ENCODE measurements at places on chromosomes 13 and 19.

DNA sequence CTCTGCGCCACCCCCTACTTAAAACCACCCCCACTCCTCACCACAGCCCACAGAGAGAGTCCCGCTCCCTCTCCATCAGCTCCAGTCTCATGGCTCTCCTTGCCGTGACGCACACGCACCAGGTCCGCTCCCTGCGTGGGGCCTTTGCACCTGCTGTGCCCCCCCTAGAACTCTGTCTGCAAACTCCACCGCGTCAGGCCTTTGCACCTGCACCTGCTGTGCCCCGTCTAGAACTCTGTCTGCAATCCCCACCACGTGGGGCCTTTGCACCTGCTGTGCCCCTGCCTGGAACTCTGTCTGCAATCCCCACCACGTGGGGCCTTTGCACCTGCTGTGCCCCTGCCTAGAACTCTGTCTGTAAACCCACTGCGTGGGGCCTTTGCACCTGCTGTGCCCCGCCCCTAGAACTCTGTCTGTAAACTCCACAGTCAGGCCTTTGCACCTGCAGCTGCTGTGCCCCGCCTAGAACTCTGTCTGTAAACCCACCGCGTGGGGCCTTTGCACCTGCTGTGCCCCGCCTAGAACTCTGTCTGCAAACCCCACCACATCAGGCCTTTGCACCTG lies 4.2 kb downstream of the SHC2 start:
- peak; percentile 43 for DNase-seq

DNA sequence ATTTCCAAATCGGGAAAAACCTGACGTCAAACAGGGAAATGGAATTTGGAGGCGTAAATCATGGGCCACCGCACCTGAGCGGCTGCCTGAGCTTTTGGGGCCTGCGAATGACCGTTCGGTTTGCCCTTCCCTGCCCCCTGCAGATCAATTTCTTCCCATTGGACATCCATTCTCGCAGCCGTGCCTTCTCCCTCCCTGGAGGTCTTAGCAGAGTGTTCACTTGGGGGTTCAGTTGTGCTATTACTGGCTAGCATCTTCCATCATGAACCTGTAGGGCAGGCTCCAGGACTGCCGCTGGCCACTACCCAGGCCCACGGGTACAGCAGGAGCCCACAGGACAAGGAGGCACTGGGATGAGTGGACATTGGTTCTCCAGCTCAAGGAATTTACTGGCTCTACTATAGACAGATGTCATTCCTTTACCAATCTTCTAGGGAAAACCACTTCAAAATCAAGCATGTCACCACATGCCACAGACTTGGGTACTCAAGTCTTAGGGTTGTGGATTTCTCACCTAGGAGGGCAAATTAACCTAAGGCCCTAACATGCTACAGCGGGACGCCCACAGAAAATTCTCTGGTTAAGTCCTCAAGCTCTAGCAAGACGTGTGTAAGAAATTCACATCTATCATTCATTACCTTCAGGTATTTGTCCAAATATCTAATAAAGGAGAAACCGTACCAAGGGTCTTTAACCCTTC lies 75.5 kb downstream of the COL4A1 start:
- no peak for DNase-seq

- peak; percentile 10 for DNase-seq
Measured at GRCh38 chr19:48152551-48152950, 17.6 kb downstream of the LIG1 start.

GRCh38 chr13:28044608-28045007 lies 55.8 kb downstream of the FLT3 start:
- no peak for DNase-seq

- peak; percentile 29 for DNase-seq
Measured at GRCh38 chr13:71879129-71879535, 12.1 kb upstream of the DACH1 start.

DNA sequence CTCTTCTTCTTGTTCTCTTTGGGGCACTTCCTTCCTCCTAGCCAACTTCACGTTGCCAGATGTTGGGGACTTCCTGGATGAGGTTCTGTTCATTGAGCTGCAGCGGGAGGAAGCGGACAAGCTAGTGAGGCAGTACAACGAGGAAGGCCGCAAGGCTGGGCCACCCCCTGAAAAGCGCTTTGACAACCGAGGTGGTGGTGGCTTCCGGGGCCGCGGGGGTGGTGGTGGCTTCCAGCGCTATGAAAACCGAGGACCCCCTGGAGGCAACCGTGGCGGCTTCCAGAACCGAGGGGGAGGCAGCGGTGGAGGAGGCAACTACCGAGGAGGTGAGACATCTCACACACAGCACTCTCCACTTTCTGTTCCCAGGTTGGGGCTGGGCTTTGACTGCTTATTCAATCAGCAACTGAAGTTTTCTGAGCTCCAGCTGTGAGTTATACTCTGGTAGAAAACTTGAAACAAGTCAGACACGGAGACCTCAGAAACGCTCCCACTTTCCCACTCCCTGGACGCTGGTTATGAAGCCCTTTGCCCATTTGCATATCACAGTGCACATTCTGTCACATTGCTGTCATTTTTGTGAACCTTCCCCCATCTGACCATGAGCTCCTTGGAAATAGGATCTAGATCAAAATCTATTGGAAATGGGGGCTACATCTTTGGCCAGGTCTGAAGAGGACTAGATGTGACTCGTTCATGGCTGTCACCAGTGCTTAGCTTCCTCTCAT lies 7.2 kb upstream of the CCDC97 start:
- DNase-seq, result no peak

- no peak for DNase-seq
Measured at GRCh38 chr19:28578786-28579505, 634.0 kb downstream of the UQCRFS1 start.

GRCh38 chr13:30864433-30865122 lies 41.5 kb upstream of the MEDAG start:
- DNase-seq, result no peak

- DNase-seq, result no peak
Measured at GRCh38 chr13:112254061-112254818, 121.9 kb upstream of the SPACA7 start.

DNA sequence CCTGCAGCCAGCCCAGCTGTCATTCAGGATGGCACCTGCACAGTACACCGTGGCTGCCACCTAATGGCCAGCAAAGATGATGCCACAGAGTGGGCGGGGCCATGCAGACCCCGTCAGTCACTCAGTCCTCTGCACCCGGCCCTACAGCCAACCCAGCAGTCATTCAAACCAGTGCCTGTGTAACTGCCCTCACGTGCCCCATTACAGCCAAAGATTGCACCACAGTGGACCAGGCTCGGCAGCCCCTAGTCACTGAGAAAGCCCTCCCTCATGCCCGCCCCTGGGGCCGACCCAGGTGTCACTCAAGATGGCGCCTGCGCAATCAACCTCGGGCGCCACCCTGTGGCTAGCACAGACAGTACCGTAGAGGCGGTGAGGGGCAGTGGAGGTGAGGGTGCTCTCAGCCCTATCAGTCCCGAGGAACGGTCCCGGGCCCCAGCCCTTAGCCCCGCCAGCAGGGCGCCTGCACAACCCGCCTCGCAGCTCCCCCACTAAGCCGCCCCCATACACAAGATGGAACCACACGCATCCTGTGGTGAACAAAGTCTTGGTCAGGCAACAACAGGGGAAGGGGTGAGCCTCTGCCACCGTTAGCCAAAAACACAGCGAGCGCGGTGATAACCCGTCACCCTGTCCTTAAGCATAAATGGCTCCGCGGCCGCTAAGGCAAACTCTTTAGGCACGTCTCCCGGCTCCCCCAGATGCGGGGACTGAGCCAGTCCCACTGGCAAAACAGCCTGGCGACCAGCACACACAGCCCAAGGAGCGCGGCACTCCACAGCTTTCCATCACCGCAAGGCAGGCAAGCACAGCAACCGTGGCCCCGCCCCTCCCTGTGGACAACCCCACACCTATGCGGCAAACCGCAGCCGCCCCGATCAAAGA lies 2.3 kb downstream of the PEG3 start:
- no peak for DNase-seq

- DNase-seq, result no peak
Measured at GRCh38 chr13:108154421-108154858, 60.9 kb downstream of the LIG4 start.

- no peak for DNase-seq
Measured at GRCh38 chr19:38274739-38275138, 10.4 kb downstream of the SPINT2 start.

GRCh38 chr13:39038569-39039030 lies 344 bp downstream of the NHLRC3 start:
- DNase-seq, result no peak

DNA sequence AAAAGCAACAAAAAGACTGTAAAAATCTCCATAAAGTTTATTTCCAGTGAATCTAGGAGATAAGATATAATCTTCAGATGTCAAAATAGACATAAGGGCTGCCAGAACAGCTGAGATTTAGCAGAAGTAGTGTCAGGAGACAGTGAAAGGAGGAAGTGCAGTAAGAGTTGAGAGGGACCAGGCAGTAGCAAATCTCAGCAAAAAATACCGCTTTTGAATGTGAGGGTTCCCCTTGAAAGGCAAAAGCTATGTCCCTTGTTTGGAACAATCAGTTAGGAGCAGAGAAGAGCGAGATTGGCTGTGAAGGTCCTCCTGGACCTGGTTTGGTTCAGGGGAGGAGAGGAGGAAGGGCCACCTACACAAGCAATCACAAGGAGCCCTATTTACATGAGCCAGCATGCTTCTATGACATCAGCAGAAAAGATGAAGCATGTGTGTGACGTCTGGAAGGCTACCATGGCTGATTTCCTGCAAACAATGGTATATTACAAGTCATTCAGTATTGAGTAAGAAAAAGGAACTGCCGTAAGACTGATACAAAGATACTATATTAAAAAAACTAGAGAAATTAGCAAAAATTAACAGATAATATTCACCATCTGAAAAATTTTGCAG lies 98.9 kb upstream of the SIAH3 start:
- DNase-seq, result no peak

DNA sequence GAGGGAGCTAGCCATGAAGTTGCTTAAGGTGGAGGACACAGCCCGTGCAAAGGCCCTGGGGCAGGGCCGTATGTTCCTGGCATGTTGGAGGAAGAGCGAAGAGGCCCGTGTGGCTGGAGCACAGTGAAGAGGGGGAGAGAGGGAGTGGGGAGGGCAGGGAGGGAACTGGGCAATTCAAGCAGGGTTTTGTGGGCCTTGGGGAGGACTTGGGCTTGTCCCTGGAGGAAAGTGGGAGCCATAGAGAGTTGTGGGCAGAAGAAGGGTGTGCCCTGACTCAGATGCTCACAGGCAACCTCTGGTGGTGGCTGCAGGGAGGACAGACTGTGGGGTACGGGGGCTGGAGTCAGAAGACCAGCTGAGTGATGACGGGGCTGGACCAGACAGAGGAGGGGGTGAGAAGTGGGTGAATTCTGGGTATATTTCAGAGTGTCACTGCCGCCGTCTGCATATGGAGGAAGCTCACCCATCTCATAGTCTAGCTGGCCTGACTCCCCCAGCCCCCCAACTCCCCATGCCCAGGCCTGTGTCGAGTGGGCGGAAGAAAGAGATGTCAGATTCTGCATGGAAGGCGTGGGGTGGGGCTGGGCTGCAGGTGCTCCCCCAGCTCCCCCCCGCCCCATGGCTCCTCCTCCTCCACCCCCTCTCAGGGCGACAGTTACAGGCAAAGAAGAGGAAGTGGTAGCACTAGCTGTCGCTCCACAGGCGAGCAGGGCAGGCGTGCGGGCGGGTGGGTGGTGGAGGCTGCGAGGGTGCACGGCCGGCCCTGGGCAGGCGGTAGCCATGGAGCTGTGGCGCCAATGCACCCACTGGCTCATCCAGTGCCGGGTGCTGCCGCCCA lies at the start of gene VAV1:
VAV1 (plus strand) TSS at position 681 of the 838 bp plus-strand sequence; CDS start at position 781, 100 bp downstream.
- DNase-seq, result peak; percentile 13

- no peak for DNase-seq
Measured at GRCh38 chr13:74000876-74001275, 133.3 kb downstream of the KLF12 start.

DNA sequence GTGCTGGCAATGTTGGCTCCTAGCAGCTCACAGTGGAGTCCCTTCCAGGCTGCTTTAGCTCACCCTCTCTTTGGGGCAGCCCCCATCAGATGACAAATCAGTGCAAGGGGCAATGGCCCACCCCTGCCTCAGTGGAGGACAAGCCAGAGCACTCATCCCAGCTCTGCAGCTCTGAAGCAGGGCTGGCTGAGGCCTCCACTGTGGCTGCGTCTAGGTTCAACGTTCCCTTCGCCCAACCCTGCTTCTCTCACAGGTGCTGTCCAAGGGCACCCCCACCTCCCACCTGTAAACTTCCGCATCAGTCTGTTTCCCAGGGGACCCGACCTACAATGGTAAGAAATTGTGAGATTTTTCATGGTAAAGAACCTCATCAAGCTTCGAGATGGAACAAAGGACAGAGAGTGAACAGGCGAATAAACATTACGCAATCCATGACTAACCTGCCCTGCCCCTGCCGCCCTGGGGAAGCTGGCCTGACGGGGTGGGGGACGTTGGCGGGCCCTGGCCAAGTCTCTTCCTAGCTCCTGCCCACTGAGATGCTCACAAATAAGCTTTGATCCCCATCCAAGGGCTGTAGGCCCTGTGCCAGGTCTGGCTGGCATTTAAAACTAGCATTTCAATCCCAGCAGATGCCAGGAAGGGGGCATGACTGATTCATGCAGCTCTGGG lies 40.5 kb downstream of the DZIP1 start:
- DNase-seq, result no peak

GRCh38 chr19:46926170-46927071 lies 65.6 kb downstream of the ARHGAP35 start:
- no peak for DNase-seq

GRCh38 chr13:83470133-83470797 lies 412.0 kb downstream of the SLITRK1 start:
- DNase-seq, result no peak

DNA sequence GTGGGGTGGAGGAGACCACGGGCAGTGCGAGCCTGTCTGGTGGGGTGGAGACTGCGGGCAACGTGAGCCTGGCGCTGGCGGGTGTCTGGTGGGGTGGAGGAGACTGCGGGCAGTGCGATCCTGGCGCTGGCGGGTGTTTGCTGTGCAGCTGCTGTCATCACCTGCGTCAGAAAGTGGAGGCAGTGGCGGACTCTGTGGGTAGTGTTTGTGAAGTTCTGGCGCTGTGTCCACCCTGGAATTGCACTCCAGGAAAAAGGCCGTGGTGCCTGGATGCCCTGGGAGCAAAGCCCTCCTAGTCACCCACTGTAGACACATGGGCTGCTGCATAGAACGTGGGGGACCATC lies 6.2 kb downstream of the TEX29 start:
- DNase-seq, result no peak

GRCh38 chr19:41927497-41928192 lies 604 bp downstream of the ERFL start:
- DNase-seq, result no peak

GRCh38 chr19:798415-799075 lies 1.3 kb downstream of the PTBP1 start:
- DNase-seq, result no peak

GRCh38 chr19:5057860-5058259 lies 88.9 kb downstream of the KDM4B start:
- no peak for DNase-seq

DNA sequence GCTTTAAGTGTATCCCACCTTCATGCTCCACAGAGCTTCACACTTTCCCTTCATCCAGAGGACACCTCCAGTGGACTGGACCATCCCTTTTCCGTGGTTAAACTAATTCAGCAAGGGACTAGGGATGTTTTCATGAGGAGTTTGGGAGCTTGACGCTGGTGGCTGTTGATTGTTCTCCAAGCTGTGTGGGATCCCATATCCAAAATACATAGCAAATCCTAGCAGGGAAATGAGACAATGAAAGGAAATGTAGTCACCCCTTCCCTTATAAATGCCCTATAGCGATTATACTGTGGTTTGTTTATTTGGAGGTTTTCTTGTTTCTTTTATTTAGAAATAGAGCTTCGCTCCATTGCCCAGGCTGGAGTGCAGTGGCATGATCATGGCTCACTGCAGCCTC lies 31.6 kb upstream of the DPRX start:
- no peak for DNase-seq

- DNase-seq, result no peak
Measured at GRCh38 chr13:113420232-113420631, 33.1 kb downstream of the ADPRHL1 start.

- DNase-seq, result peak; percentile 97
Measured at GRCh38 chr19:1863638-1864479, 480 bp upstream of the KLF16 start.

Data from NCI-H774 (cell line).